ENCODE measurements at places on chromosomes 16 and 17.

DNA sequence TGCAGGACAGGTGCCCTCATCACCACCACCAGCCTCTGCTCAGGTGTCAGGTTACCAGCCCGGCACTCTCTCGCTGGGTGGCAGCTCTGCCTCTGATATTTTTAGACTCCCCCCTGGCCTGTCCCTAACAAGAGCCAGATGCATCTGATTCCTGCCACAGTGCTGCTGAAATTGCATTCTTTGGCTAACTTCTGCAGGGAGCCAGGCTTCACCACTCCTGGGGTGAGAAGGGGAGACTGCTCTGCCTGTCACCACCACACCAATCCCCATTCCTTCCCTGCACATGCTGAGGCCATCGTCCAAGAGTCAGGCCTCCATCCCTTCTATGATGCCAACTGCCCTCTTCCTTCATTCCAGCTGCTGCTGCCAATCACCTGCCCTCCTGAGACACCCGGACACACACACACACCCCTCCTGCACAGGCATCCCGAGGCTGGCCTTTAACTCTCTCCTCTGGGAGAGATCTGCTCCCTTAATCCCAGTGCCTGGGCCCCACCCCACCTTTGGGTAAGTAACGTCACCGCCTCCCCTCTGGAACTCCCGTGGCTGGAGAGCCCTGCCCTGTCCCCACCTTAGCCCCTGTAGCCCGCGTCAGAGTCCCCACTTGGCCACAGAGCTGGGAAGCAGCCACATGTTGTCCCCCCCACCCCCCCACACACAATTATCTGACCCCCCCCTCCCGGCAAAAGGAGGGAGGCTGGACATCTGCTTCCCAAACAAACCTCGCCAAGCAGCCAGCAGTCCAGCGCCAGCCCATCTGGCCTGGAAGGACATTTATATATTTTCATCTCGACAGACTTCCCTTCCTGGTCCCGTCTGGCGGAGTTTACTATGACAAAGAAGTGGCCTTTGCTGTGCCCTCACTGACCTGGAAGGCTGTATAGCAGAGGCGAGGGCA is 2.8 kb downstream of the EMP2 start:
- DNase-seq = no peak

GRCh38 chr16:74455619-74456289 is 34.5 kb upstream of the CLEC18B start:
- DNase-seq = no peak

DNA sequence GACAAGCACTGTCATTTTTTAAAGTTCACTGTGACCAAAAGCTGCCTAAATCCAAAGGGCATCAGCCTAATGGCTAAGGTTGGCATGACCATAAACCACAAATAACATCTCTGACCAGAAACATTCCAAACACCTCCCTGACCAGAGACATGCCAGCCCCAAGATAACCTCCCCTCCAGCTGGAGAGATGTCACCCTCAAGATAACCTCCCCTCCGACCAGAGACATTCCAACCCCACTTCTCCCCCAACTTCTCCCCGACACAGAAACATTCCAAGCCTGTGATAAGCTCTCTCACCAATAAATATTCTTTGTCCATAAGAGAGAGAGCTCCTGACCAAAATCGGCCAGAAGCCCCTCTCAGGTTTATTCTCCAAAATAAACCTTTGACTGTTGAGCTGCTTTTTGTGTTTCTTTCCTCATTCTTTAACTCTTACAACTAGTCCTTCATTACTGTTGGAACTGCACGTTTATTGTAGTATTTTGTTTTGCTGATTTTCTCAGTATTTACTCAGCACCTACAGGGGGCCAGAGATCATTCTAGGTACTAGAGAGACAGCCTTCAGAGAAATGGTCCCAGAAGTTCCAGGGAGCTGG is 325.6 kb downstream of the SLC39A11 start:
- DNase-seq = no peak

- DNase-seq = peak; percentile 51
These were observed at the start of gene FLOT2 for GRCh38 chr17:28896884-28897768. Gene FLOT2, minus strand, starts transcription at chr17:28897733. Its CDS starts 159 bp downstream, at chr17:28897574.

DNA sequence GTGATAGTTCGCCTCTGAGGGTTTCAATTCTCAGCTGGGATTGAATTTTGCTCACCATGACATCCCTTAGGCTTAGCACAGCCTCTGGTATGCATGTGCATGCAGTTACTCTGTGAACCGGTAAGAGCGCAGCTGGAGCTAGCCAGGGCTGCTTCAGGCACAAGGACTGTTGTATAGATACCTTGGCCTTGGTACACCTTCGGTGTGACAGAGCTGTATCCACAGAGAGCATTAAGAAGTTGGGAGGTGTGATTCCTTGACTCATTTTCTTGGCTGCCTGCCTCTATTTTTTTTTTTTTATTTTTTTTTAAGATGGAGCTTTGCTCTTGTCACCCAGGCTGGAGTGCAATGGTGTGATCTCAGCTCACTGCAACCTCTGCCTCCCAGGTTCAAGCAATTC is 2.2 kb upstream of the NUTF2 start:
- DNase-seq = no peak
